Tibial nerve (tissue), 4 donors: ENCODE measurements at places on chromosomes 13 and 19. TPM values are rescaled to one million over a fixed set of nuclear protein-coding genes. Genes with fewer than 3 reads are reported as not detected.

- no peak overlapping the region for H3K27ac ChIP-seq
- no peaks in the 10 kb centered on the region for H3K4me1 ChIP-seq
- no peaks in the 10 kb centered on the region for H3K36me3 ChIP-seq
- H3K27me3 ChIP-seq: no peaks in the 10 kb centered on the region
These were observed 495.8 kb upstream of the KLF12 start for GRCh38 chr13:74629985-74630384.

ZNF112 gene
- 5.5 TPM for total RNA-seq

GRCh38 chr13:21079221-21079620 is 17.8 kb upstream of the LATS2 start:
- DNase-seq: no peak
- H3K36me3 ChIP-seq: no peaks in the 10 kb centered on the region

- no peak overlapping the region for H3K27ac ChIP-seq
- no peaks in the 10 kb centered on the region for H3K36me3 ChIP-seq
- no peak for DNase-seq
- H3K27me3 ChIP-seq: no peaks in the 10 kb centered on the region
These were observed 151.3 kb downstream of the LMO7 start for GRCh38 chr13:75787249-75787928.

DNA sequence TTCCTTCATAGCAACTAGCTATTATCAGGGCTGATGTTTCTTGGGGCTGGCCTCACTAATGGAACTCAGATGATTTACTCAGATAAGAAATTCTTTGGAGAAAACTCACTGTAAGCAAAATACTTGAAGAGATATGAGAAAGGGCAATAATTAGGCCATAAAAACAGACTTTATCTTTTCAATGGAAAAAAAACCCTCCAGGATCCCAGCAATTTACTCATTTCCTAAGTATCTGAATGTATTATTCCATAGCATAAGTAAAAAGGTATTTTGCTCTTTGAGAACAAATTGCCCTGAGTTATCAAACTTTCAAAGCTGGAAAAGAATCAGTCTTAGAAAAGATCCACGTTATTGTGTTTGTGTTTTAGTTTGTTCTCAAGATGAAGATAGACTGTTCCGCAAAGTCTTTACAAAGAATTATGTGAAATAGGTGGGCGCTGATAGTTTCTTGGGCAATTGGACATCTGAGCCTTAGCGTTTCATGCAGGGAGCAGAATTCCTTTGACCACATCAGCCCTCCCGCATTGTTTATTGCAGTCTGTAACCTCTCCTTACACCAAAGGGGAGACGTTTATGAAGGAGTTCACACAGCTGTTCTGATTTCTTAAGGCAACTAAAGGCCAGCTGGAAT is 29.1 kb upstream of the CSNK1A1L start:
- no peaks in the 10 kb centered on the region for H3K4me1 ChIP-seq
- no peaks in the 10 kb centered on the region for H3K27me3 ChIP-seq
- no peak overlapping the region for H3K4me3 ChIP-seq
- H3K36me3 ChIP-seq: no peaks in the 10 kb centered on the region
- H3K27ac ChIP-seq: no peak overlapping the region

GRCh38 chr13:29774830-29775229 is 75.6 kb downstream of the UBL3 start:
- H3K27ac ChIP-seq: no peak overlapping the region
- no peak for DNase-seq
- no peaks in the 10 kb centered on the region for H3K27me3 ChIP-seq
- H3K4me1 ChIP-seq: no peaks in the 10 kb centered on the region

DNA sequence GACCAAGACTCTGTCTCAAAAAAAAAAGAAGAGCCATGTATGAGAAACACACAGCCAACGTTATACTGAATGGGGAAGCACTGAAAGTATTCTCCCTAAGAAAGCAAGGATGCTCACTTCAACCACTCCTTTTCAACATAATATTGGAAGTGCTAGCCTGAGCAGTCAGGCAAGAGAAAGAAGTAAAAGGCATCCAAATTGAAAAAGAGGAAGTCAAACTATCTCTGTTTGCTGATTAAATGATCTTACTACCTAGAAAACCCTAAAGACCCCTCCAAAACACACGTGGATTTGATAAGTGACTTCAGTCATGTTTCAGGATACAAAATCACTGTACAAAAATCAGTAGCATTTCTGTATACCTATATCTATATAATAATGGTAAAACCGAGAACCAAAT is 16.2 kb downstream of the WBP4 start:
- no peak overlapping the region for H3K27ac ChIP-seq
- DNase-seq: no peak
- no peak overlapping the region for H3K4me3 ChIP-seq
- H3K27me3 ChIP-seq: no peaks in the 10 kb centered on the region

DNA sequence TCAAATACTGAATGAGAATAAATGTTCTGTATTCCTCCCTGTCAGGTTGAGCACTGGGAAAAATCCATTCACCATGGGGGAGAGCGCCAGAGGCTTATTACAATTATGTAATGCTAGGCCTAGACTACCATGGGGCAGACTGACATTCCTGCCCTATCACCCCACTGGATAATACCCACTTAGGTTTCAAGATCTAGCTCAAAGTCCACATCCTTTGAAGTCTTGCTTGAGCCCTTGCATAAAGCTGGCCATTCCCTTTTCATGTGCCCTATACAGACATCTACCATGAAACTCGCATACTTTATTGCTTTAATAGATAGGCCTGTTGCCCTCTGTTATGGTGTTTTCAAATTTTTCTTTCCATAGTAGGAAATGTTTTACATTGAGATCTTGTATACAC is 149.3 kb downstream of the RGCC start:
- H3K27ac ChIP-seq: no peak overlapping the region
- no peak for DNase-seq
- peaks cover 6% of the 10 kb centered on the region for H3K4me1 ChIP-seq
- no peaks in the 10 kb centered on the region for H3K27me3 ChIP-seq

KLC3 gene
- total RNA-seq: not detected

CEACAM8 gene
- total RNA-seq: not detected

DNA sequence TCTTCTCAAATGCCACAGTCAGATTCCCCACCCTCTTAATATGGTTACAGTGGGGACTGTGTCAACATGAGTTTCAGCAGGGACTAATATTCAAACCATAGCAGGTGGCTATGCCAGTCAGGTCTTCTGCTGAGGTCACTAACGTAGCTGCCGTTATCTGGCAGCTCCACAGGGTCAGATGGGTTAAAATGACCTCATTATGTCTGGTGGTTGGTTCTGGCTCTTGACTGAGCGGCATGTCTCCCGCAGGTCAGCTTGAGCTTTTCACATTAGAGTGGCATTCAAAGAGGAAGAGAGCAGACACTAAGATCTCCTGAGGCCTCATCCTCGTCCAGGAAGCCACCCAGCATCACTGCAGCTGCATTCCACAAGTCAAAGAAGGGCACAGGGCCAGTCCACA is 21.4 kb upstream of the IPO5 start:
- no peaks in the 10 kb centered on the region for H3K27me3 ChIP-seq
- peaks cover 3% of the 10 kb centered on the region for H3K4me1 ChIP-seq
- no peak overlapping the region for H3K27ac ChIP-seq
- no peaks in the 10 kb centered on the region for H3K36me3 ChIP-seq
- H3K4me3 ChIP-seq: no peak overlapping the region

GRCh38 chr19:45753548-45753947 is 15.5 kb downstream of the SIX5 start:
- H3K4me3 ChIP-seq: no peak overlapping the region
- no peaks in the 10 kb centered on the region for H3K4me1 ChIP-seq
- H3K27ac ChIP-seq: no peak overlapping the region

GRCh38 chr13:111335298-111335697 is 14.9 kb downstream of the TEX29 start:
- H3K4me3 ChIP-seq: no peak overlapping the region
- no peaks in the 10 kb centered on the region for H3K4me1 ChIP-seq
- H3K27ac ChIP-seq: no peak overlapping the region
- no peaks in the 10 kb centered on the region for H3K27me3 ChIP-seq
- H3K36me3 ChIP-seq: peaks cover 8% of the 10 kb centered on the region

- no peak overlapping the region for H3K4me3 ChIP-seq
- no peaks in the 10 kb centered on the region for H3K4me1 ChIP-seq
- no peak overlapping the region for H3K27ac ChIP-seq
- H3K27me3 ChIP-seq: no peaks in the 10 kb centered on the region
- no peak for DNase-seq
These were observed 47.9 kb upstream of the INTS6 start for GRCh38 chr13:51500687-51501086.

DNA sequence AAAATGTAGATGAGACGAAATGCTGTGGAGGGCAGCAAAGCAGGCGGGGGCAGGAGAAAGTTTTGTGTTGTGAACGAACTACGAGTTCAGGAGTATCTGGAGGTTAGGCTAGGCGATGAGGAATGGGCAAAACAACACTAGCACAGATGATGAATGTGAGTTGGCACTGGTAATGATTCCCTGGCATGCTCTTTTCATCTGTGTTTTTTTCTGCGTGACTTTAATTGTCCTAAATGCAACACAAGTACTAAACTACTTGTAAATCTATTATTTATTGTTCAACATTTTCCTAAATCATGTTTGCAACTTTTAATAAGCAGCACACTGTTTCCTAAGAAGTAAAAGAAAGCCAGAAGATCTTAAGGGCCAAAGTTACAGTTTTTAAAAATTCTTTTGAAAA is 19.2 kb downstream of the TNFSF13B start:
- no peaks in the 10 kb centered on the region for H3K36me3 ChIP-seq
- no peaks in the 10 kb centered on the region for H3K4me1 ChIP-seq
- DNase-seq: no peak
- H3K27ac ChIP-seq: no peak overlapping the region

MBD3L3 gene
- total RNA-seq: not detected
